ENCODE measurements at places on chromosomes 7 and 10.

DNA sequence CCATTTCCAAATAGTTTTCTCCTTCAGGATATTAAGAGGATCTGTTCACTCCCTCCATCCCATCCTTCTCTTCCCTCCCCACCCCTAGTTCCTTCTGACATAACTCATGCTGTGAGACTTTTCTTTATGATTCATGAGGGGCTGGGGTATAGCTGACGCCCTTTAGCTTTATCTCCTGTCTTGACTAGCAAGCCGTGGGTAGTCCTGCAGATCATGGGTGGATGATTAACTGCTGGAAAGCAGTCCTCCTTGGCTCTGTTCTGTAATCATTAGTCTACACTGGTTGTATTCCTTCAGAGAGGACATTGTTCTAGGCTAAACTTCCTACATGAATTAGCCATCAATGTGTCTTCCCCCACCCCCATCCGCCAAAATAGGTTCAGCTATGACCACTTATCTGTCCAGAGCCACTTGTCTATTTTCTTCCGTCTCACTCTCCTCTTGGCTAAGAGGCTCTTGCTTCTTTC, 135.4 kb downstream of the LRRC4 start:
- no peak for DNase-seq

DNA sequence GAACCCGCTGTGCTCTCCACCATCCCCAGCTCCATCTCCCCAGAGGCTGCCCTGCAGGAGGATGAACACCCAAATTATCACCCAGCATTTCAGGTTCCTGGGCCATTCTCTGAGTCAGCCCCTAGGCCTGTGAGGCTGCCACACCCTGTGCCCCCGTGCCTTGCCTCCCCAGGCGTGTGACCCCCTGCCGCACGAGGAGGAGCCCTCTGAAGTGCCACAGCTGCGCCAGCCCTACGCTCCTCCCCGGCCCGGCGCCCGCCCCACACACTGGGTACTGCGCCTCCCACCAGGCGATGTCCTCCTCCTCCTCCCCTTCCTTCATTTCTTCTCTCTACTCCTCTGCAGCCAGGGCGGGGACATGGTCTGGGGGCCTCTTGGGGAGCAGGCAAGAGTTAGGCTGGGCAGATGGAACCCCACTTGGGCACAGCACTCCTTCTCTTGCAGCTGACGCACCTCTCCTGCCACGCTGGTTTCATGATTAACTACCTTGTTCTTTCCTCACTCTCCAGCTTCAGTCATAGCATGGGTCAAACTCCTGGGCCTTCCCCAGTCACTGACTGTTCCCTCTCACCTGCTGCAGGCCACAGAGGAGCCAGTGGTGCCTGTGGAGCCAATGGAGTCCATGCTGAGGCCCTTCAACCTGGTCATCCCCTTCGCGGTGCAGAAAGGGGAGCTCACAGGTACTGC, 12.7 kb upstream of the ATP6V1F start:
- DNase-seq, result no peak

GRCh38 chr7:105806592-105807447, 69.6 kb downstream of the ATXN7L1 start:
- no peak for DNase-seq

DNA sequence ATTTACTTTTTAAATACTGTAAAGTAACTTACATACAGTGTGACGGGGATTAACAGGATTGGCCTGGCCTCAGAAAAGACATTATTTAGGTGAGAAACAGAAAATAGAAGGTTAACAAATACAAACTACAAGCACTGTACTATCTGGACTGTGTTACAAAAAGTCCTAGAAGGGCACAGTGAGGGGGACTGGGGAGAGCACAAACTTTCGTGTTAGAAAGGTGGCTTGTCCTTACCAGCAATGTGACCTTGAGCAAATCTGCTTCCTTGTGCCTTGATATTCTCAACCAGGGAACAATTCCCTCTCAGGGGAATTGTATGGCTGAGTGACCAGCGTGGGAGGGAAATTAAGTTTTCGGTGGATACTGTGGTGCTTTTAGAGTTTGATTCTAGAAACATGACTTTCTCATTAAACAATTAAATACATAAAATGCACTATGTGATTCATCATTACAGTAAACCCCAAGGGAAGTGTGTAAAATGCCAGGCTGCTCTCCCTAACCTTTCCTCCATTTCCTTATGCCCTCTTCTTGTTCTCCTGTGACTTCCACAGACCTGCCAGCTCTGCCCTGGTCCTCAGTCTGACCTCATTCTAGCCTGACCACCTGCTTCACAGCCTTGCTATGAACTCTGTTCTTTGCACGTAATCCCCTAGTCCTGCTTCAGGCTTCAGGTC, 57.7 kb downstream of the OSBPL3 start:
- no peak for DNase-seq

DNA sequence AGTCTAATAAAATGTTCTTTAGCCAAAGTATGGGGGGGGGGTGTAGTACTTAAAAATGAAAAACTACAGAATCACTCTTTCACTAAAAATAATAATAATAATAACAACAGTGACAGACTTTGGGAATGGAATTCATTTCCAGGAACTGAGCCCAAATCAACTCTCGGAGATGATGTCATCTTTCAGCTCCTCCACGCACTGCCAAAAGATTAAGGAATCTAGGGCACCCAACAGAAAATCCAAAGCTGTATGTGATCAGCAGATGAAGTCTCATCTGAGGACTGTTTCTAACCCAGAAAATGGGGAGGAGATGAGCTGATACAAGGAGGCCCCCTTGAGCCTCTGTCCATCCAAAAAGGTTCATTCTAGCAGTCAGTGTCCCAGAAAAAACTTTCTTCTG, 54.5 kb downstream of the GRB10 start:
- DNase-seq, result no peak

DNA sequence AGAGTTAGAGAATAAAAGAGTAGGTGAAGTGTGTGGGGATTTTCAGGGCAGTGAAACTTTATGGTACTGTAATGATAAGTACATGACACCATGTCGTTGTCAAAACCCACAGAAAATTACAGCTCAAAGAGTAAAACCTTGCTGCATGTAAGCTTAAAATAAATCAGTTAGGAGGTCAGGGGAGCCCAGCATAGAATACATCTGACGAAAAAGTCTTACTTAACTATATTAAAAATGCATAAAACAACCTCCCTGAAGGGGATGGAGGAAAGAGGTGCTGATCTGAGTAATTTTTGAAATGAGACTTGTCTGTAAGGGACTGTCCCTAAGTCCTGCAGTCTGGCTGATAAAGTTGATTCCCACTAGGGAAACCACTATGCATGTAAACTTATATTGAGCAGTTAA, 49.8 kb upstream of the AKR1E2 start:
- no peak for DNase-seq

All from T1000 (cell line).